CD4-positive, alpha-beta memory T cell (primary cell): ENCODE measurements at places on chromosomes 7 and 10. TPM values are rescaled to one million over a fixed set of nuclear protein-coding genes. Genes with fewer than 3 reads are reported as not detected.

DNA sequence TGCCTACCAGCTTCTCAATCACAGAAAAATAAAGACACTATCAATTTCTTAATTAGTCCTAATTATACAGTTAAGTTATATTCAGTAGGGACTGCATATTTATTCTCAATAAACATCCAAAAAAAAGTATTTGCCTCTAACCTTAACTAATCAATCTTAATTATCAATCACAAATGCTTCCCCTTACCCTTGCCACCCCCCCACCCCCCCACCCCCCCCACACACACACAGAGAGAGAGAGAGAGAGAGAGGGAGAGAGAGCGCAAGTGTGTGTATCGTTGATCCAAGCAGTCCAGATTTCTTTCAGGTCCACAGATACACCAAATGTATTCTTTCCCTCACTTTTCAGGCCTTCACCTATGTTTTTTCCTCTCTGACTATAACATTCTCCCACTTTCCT is 12.9 kb downstream of the ZNF800 start:
- H3K4me1 ChIP-seq: peaks cover 59% of the 10 kb centered on the region
- H3K27ac ChIP-seq: no peak overlapping the region
- no peak overlapping the region for H3K4me3 ChIP-seq
- peaks cover 3% of the 10 kb centered on the region for H3K36me3 ChIP-seq
- DNase-seq: no peak

NEUROD6 gene
- polyA plus RNA-seq: not detected

GRCh38 chr7:48074204-48074654 is 14.8 kb upstream of the UPP1 start:
- H3K4me1 ChIP-seq: no peaks in the 10 kb centered on the region
- no peak overlapping the region for H3K4me3 ChIP-seq
- no peak for DNase-seq
- no peaks in the 10 kb centered on the region for H3K36me3 ChIP-seq
- no peak overlapping the region for H3K27ac ChIP-seq

ARHGEF5 gene
- polyA plus RNA-seq: not detected

GRCh38 chr10:51487576-51487975 is 211.8 kb downstream of the CSTF2T start:
- no peaks in the 10 kb centered on the region for H3K4me1 ChIP-seq
- H3K27me3 ChIP-seq: no peaks in the 10 kb centered on the region
- no peak overlapping the region for H3K4me3 ChIP-seq
- no peaks in the 10 kb centered on the region for H3K36me3 ChIP-seq
- H3K27ac ChIP-seq: no peak overlapping the region
- DNase-seq: no peak

MEST gene
- 9.6 TPM for polyA plus RNA-seq

FAM25A gene
- not detected for polyA plus RNA-seq

GRCh38 chr10:103852856-103853255 is 2.5 kb downstream of the SH3PXD2A start:
- H3K4me1 ChIP-seq: peaks cover 21% of the 10 kb centered on the region
- H3K4me3 ChIP-seq: no peak overlapping the region
- H3K27ac ChIP-seq: no peak overlapping the region
- no peak for DNase-seq
- peaks cover 8% of the 10 kb centered on the region for H3K27me3 ChIP-seq

- no peaks in the 10 kb centered on the region for H3K36me3 ChIP-seq
- H3K4me3 ChIP-seq: no peak within 1 kb of the TSS
- DNase-seq: no peak
- H3K27ac ChIP-seq: no peak within 1 kb of the TSS
Measured at GRCh38 chr7:44141221-44141850, at the start of gene MYL7. TSS of gene MYL7 (minus strand) at chr7:44141332. CDS start at chr7:44141305, 27 bp downstream.
